ENCODE measurements at places on chromosomes 3 and 15.

DNA sequence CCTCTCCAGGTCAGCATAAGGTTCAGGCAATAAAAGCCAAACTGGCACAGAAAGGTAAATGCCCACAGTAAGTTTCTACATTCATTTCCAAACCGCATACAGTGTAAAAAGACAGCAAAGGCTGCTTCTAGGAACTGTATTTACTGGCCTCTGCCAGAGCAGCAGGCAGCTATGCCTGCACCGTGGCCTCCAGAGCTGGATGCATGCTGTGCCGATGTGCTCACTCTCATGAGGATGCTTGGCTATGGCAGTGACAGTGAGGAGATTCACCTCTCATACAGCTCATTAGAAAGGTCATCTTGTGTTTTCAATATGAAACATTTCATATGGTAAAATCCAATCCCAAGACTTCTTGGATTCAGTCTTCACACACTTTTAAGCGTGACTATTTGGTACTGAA lies 50.3 kb downstream of the UBP1 start:
- no peak for DNase-seq

DNA sequence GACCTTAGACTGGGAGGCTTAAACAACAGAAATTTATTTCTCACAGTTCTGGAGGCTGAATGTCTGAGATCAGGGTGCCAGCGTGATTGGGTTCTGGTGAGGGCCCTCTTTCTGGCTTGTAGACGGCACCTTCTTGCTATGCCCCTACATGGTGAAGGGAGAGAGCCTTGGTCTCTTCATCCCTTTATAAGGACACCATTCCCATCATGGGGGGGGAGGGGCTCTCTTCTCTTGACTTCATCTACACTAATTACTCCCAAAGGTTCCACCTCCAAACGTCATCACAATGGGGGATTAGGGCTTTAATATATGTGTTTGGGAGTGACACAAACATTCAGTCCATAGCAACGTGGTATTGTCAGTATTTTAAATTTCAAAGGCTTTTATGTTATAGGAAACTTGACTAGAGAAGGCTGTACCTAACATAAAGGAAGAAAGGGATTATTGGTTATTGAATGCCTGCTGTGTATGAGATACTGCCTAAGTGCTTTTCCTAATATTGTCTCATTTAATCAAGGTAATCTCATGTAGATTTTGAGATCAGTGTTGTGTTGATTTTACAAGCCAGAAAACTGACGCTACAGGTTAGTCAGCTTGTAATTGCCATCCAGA lies 20.9 kb downstream of the SYN2 start:
- no peak for DNase-seq

GRCh38 chr3:177777699-177778098 lies 580.4 kb upstream of the TBL1XR1 start:
- peak; percentile 75 for DNase-seq

- no peak for DNase-seq
These were observed 115.5 kb downstream of the GADL1 start for GRCh38 chr3:30778933-30779332.

GRCh38 chr3:120064641-120065040 lies 29.6 kb downstream of the GSK3B start:
- no peak for DNase-seq

- DNase-seq: peak; percentile 43
These were observed 28.5 kb upstream of the CMSS1 start for GRCh38 chr3:99789011-99789721.

GRCh38 chr3:194072097-194072428 lies 63.9 kb upstream of the HES1 start:
- no peak for DNase-seq

DNA sequence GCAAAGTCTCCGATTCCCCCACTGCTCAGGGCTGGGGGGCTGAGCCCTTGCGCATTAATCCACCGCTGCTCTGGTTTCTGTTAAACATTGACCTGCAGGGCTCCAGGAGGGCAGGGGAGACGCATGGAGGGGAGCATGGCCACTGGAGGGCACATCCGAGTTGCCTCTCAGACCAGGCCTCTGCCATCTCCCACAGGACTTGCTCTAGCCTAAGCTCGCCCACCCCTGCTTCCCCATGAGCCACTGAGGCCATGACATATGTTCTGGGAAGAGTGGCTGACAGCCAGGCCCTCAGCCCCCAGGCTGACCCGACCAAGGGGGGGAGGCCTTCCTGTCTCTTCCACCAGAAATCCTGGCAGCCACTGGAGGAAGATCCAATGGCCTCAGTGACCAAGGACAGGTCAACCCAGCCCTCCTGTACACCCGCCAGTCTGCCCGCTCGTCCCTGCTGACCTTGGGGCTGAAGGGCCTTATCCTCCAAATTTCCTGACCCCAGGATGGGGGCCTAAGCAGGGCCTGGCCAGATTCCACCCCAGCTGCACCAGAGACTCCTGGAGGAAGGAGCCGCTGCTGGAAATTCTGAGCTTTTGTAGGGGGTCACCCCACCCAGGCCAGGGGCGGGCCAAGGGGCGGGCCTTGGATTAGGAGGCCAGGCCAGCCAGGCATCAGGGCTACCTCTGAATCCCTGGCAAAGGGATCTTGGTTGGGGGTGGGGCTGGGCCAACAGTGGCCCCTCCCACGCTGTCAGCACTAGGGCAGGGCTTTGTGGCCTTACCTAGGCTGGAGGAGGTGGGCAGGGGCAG lies at the start of gene HYAL1:
TSS of gene HYAL1 (minus strand) at position 562 of the 803 bp plus-strand sequence. CDS start 618 bp downstream, outside the sequence.
- no peak for DNase-seq

Measured in NCI-H524 (cell line).